ENCODE measurements at places on chromosomes 13 and 19.

DNA sequence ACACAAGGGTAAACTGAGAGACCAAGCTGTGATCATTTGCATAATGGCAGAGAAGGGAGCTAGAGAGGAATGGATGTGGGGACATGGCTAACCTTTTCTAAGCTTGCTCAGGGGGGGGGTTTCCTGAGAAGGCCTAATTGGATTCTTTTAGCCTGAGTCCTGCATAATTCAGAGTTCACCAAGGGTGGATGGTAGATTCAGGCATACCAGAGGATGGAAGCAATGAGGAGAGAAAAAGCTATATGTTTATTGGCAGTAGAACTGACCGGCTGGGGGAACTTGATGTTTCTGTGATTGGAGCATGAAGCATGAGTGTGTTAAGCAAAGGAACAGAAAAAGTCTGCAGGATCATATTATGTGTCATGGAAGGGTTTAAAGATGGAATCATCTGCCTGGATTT, 65.9 kb upstream of the KLF12 start:
- no peak for DNase-seq

DNA sequence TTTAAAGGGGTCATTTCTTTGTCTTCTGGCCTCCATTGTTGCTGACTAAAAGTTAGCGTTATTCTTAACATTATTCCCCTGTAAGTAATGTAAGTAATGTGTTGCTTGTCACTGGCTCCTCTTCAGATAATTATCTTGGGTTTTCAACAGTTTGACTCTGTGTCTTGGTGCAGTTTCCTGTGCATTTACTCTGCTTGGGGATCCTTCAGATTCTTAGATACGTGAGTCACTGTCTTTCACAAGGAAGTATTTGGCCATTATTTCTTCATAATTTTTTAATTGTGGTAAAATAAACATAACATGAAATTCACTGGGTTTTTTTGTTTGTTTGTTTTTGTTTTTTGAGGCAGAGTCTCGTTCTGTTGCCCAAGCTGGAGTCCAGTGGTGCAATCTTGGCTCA, 13.5 kb upstream of the OR7D2 start:
- DNase-seq = no peak

DNA sequence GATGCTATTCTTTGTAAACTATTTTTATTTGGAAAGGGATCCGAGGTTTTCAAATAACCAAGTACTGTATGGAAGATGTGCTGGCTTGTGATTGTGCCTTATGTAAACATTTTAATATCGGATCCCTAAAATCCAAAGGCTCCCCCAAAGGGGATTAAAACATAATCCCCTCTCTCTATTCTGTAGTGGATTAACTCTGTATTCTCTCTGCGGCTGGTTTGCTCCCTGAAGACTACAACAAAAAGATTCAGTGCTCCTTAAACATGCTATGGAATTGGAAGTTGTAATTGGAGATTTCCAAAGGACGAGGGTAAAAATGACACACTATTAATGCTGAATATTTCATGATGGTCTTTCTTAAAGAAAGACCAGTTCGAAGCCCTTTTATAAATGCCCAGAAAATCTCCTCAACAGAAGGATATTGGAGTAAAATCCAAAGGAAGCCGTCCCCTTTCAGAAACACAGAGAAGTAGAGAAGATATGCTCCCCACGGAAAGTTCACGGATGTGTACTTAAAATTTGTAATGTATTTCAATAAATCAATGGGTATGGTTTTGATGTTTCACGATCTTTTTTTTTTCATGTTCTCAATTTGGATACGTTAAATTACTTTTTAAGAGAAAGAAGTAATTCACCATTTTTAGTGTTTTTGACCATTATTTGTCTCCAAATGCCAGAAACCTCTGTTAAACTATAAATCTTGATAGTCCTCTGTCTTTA, 6.5 kb downstream of the MAB21L1 start:
- no peak for DNase-seq

DNA sequence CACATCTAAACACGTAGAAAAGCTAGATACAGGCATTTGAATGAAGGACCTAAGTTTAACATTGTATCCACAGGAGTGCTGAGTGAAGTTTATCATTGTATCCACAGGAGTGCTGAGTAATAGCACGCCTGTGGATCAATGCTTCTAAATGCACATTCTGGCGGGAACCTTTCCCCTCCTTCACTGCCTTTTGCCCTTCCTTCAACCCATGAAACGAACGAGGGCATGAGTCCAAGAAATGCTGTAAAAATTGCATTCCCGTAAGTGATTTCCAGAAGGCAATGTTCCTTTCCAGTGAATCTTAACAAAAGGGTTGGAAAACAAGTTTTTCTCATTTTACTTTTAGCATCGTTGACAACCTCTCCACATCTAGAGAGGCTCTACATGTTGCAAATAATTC, 88.1 kb downstream of the ZDHHC20 start:
- no peak for DNase-seq

GRCh38 chr19:30446850-30447552, 74.8 kb downstream of the ZNF536 start:
- DNase-seq = no peak

DNA sequence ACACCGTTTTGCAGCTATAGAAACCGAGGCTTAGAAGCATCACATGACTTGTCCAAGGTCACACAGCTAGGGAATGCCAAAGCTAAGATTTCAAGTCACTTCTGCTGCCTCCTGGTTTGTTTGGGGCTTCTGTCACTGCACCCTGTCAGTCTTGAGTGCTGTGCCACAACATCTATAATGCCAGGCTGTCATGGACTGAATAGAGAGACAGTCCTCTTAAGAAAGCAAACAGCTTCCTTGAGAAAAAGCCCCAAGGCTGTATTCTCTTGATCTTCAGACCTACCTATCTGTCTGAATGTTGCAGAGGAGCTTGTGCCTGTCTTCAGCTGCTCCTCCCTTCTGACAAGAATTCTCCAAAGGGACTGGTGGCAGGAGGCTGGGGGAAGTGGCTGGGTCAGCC, 81.6 kb downstream of the OLFM4 start:
- DNase-seq = no peak

- DNase-seq = no peak
Measured at GRCh38 chr13:104614361-104615145, 1548.3 kb upstream of the SLC10A2 start.

DNA sequence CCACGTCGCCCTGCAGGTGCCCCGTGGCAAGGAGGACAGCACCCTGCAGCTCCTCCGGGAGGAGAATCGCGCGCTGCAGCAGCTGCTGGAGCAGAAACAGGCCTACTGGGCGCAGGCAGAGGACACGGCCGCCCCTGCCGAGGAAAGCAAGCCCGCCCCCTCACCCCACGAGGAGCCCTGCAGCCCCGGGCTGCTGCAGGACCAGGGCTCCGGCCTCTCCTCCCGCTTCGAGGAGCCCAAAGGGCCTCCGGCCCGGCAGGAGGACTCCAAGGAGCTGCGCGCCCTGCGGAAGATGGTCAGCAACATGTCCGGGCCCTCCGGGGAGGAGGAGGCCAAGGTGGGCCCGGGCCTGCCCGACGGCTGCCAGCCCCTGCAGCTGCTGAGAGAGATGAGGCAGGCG, 11.6 kb downstream of the CBY2 start:
- no peak for DNase-seq

GRCh38 chr13:50200569-50200968, 185.3 kb downstream of the KCNRG start:
- no peak for DNase-seq

DNA sequence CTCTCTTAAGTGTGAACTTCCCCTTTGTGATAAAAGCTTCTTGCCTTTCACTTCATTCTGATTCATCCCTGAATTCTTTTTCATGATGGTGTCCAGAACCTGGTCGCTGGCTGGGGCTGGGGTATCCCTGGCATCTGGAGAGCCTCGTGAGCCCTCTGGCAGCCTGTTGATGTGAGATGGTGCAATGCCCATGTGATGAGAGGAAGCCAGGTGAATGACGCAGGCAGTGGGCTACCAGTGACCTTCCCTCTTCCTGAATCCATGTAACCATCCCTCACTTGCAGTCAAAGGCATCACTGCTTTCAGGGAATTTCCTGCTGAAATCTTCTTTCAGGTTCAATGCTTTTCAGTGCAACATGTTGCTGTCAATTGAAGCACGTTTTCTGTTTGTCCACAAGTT, 158.6 kb upstream of the SLC10A2 start:
- no peak for DNase-seq

DNA sequence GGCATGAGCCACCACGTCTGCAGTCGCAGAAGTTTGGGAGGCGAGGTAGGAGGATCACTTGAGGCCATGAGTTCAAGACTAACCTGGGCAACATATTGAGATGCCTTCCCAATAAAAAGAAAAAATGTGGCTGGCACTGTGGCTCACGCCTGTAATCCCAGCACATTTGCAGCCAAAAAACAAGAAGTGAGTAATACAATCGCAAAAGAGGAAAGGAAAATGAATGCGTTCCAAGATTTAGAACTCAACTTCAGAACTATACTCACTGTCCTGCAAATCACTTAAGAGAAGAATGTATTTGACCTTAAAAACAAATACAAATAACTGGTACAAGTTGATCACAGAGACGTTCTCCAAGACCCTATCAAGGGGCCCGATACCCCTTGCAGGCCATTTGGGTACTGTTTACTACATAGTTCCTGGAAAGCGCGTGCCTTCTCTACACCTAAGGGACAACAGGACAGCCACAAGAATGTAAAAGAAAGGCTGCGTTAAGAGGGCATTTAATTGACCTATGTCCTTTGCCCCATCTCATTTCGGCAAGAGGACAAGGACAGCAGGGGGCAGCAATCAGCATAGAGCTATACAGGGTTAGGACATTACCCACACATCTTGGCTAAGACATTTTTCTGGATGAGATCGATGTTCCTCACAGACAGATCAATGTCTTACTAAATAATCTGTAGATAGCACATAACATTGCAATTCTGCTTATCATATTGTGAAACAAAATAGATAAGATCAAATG, 41.3 kb downstream of the FLT3 start:
- DNase-seq = no peak

- no peak for DNase-seq
Measured at GRCh38 chr13:40059540-40060232, 404.2 kb downstream of the COG6 start.

Measured in globus pallidus (tissue), 1 donor.